ENCODE measurements at places on chromosomes 1 and 21.

DNA sequence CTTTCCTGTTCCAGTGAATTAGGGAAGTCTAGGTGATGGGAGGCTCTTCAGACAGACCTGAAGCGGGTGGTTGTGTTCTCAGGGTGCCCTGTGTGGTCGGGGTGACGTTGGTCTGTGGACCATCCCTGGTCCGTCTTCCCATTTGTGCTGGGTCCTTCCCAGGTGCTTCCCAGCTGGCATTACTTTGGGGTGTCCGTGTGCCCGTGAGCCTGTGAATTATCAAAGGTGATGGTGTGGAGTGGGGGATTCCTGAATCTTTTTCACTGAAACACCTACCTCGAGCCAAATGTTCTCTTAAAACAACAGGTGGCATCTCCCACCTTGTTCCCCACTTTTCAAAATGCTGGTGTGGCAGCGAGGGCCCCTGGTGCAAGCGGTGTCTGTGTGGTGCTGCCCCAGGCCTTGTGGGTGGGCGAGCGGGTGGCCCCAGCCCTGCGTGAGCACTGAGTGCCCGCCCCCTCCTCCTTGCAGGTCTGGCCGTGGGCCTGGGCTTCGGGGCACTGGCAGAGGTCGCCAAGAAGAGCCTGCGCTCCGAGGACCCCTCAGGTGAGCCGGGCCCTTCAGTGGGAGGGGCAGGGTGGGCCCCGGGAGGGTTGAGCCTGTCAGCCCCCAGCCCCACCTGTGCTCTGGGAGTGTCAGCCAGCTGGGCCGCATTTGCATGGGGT lies 37.0 kb downstream of the COQ8A start:
- DNase-seq, result no peak

GRCh38 chr1:61842863-61843514 lies 100.7 kb downstream of the PATJ start:
- DNase-seq, result no peak

GRCh38 chr1:115068826-115069585 lies 20.3 kb downstream of the TSPAN2 start:
- DNase-seq, result no peak

DNA sequence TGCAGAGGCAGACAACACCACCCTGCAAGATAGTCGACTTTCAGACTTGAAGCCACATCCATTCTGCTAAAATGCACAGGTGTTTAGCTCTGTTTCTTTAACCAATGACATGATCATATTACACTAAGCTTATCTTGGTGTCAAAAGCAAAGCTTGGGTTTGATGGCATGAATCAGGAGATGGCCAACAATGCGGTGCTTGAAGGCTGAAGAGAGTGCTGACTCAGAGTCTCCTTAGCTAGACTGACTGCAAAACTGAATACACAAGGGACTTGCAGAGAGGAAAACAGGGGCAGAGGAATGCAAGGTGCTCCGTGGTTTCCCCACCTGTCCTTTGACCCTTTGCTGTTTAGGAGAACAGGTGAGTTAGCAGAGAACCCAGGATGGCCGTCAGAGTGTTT lies 262.6 kb downstream of the SIPA1L2 start:
- DNase-seq, result no peak

DNA sequence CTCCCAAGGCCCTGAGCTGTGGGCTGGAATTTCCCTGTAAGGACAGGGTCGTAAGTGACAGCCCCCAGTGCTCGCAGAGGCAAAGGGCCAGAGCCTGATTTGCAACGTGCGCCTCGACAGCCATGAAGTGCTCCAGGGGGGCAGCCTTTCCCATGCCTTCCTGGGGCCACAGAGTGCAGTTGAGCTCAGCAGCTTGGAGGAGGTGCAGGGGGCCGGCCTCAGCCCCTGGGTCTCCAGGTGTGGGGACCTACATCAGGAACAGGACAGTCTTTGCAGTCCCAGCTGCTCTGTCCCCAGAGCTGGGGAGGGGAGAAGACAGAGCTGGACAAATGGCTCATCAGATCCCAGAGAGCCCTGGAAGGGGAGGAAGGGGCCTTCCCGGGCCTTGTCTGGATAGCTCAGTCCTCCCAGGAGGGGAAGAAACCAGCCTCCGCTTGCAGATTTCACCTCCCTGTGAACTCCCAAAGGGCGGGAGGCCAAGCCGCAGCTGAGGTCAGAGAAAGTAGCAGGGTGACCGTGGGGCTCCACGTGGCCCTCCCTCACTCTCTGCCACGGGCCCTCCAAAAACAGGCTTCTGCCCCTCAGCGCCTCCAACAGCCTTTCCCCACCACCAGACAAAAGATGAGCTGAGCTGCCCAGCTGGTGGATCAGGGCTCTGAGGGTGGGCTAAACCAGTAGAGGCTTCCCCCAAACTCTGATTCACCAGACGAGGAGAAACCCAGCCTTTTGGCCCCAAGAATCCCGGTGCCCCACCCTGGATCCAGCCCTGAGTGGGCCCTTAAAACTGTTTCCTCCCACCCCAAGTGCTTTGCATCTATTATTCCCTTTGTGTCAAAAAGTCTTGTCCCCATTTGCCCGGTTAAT lies 76.5 kb downstream of the DHRS3 start:
- no peak for DNase-seq

Measured in NCI-H1417 treated with DMSO at 0.1 percent for 48 hours (cell line).